ENCODE measurements at places on chromosomes 5 and 9.

DNA sequence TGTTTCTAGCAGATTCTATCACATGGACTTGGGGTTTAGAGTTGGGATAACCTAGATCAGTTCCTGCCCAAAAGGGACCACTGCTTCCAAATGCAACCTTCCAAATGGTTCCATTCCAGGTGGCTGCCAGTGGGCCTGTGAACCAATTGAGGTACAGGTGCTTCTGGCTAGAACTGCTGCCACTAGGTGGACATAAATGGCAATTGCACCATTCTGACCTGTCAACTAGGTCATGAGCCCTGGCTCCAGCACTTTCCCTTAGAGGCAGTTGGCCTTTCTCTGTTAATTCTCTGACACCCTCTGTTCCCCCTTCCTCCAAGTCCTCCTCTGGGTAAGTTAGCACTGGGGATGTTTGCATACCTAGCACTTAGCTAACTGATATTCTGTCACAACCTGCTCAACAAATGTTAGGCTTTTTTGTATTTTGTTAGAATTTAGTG lies 16.6 kb upstream of the HEMGN start:
- DNase-seq = peak; percentile 53

DNA sequence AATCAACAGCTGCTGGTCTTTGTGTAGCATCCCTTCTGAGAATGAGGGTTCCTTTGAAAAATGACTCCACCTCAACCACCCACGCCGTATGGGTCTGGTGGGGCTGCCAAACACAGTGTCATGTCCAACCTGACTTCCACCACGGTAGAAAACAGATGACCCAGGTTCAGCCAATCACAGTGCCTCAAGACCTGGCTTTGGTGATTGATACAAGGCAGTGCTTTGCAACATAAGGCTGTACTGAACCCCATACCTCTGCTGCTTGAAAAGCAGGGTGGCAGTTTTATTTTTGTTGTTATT lies 11.5 kb upstream of the TGFBR1 start:
- no peak for DNase-seq

- peak; percentile 57 for DNase-seq
These were observed 208.4 kb downstream of the CD180 start for GRCh38 chr5:66987949-66988838.

DNA sequence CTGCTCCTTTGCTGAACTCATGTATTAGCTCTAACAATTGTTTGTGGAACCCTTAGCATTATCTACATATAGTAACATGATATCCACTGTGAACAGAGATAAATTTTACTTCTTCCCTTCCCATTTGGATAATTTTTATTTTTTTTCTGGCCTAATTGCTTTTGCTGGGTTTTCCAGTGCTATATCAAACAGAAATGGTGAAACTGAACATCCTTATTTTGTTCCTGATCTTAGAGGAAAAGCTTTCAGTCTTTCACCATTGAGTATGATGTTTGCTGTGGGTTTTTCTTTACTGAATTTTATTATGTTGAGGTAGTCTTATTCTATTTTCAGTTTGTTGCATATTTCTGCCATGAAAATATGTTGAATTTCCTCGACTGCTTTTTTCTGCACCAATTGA lies 44.8 kb upstream of the STARD4 start:
- no peak for DNase-seq

GRCh38 chr9:135039916-135040645 lies 47.4 kb upstream of the OLFM1 start:
- no peak for DNase-seq

DNA sequence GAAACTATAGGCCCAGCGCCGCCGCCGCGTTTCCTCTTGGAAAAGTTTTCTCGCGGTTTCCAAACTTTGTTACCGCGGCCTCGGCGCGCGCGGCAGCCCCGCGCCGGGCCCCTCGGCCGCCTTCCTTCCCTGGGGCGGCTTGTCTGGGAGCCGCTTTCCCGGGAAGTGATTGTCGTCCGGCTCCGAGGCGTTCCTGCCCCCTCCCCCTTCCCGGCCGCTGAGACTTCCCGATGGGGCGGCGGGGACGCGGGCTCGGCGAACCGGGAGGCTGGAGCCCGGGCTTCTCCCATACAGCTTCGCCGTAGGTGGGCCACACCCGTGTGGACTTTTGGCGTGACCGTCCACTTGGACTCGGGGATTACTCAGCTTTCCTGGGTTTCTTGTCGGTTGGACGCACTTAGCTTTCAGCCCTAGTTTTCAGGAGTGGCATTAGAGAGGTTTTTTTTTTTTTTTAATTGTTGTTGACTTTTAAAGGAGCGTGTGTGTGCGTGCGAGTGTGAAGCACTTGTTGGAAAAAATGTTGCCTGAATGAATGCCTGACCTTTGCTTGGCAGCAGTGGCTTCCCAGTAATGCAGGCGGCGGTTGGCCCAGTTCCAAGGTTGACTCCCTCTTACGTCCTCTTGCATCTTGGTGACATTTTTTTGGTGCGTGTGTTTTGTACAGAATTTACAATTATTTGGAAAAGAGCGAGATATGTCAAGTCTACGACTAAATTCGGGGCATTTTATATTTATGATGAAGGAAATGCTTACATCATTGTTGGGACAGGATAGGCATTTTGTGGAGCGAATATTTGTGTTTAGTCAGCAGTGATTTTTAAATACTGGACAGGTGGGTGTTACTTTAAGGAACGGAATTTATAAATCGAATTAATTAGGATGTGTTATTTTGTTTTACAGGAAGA lies 821 bp downstream of the CTNNA1 start:
- peak; percentile 72 for DNase-seq

DNA sequence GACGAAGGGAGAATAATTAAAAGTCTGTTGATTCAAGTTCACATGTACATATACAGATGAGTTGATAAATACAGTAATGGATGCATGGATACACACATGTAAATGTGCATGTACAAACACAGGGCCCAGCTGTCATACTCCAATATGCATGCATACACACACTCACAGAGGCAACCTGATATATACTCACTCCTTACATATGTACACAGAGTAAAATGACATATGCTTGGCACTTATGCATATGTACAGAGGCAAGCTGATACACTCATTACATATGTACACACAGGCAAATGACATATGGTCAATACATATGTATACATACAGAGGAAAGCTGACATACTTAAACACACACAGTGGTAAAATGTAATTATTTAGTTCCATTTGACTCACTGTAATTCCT lies 7.2 kb upstream of the TMEFF1 start:
- DNase-seq = no peak

DNA sequence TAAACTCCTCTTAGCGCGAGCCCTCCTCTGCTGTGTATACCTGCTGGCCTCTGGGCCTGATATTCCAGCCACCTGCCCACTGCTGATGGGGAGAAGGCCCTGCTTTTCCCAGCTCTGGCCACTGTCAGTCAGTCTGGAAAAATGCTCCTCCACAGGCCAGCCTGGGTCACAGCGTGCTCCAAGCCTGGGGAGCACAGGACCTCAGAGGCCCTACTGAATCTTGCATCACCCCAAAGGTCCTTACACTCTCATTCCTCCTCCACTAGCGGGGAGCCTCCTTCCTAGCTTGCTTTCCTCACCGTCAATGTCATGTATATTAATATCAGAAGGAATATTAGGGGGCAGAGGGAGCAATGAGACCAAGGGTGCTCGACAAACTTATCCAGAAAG lies 73.7 kb downstream of the SHB start:
- no peak for DNase-seq

DNA sequence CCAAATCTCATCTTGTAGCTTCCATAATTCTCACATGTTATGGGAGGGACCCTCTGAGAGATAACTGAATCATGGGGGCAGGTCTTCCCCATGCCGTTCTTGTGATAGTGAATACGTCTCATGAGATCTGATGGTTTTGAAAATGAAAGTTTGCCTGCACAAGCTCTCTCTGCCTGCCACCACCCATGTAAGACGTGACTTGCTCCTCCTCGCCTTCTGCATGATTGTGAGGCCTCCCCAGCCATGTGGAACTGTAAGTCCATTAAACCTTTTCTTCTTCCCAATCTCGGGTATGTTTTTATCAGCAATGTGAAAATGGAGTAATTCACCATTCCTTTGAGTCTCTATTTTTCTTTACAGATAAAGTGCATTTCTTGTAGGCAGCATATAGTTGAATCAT lies 66.9 kb upstream of the FNIP1 start:
- DNase-seq = no peak

DNA sequence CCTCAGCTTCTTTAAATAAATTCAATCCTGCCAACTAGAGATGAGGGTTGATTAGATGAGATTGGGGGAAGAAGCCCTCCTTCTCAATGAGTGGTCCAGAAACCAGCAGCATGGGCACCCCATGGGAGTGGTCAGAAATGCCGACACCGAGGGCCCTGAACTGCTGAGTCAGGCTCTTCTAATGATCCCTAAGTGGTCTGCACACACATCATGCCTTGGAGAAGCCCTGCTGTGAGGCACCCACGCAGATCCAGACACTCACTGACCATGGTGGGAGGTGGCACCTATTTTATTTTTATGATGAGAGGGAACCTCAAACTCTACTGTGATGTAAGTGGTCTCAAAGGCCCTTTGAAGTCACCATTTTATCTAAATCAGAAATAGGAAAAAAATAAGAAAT lies 72.3 kb upstream of the BOD1 start:
- DNase-seq = no peak

DNA sequence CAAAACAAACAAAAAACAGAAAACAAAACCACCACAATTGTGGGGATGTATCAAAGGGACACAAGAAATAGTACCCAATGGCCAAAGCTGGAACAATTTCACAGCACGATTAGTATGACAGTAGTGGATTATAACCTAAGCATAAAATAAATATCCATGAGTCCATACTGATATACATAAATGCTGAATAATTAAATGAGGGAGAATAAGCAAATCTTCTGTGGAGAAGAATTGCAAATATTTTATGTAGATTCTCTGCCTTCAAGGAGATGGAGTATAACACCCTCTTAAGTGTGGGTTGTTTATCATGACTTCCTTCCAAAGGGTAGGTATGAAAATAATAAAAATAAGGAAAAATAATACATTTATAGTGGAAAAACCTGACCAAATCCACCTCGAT lies 325.4 kb downstream of the PDE4D start:
- DNase-seq = no peak

DNA sequence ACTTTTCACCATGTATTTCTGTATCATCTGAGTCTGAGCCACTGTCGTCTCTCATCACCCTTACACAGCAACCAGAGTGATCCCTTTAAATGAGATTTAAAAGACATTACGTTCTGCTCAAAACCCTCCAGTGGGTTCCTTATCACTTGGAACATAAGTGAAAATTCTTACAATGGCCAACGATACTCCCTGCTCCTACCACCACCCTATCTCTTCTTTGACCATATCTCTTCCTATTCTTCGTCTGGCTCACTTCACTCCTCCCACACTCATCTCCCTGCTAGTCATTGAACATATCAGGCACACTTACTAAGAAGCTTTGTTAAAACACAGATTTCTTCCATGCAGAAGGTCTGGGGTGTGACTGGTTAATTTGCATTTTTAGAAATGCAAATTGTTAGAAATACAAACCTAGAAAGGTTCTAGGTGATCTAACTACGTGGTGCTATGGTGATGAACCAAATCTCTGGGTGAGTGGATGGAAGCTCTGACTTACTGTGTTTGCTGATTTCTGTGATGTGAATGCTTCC lies 166.6 kb upstream of the CD180 start:
- no peak for DNase-seq

DNA sequence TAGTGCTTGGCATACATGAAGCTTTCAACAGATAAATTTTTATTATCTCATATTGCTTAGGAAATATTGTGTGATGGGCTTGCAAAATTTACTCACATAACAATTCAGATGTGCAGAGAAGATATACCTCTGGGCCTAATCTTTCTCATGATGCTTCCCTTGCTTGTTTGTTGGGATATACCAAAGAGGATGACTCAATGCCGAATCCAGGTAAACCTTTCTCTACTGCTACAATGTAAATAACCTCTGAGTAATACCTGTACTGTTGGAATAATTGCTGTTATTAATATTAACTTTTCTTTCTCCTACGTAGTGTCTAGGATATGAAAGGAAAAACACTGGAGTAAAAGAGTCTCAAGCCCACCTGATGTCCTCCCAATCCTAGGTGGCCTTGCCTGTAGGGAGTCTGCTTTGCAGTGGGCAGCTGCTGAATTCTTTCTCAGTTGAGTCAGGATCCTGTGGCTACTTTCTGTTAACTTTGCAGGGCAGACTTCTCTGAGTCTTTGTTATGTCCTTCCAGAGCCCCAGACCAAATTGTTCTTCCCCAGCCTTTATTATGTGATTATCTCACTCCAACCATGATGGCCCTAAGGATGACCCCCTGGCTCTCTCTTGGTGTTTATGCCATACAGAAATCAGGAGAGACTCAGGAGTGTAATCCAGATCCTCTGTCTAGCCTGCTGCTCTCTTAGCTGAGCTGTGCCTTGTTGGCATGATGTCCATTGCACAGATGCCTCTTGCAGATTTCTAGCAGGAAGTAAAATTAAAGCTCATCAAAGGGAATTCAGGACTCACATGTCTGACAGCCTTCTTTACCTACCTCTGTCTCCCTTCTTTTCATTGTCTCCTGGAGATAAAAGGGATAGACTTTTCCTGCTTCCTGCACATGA lies 208.1 kb downstream of the SNX18 start:
- DNase-seq = no peak

- DNase-seq = no peak
These were observed 45.3 kb downstream of the FNIP1 start for GRCh38 chr5:131751506-131751905.

GRCh38 chr5:139806726-139807646 lies 11.4 kb downstream of the PSD2 start:
- DNase-seq = no peak

DNA sequence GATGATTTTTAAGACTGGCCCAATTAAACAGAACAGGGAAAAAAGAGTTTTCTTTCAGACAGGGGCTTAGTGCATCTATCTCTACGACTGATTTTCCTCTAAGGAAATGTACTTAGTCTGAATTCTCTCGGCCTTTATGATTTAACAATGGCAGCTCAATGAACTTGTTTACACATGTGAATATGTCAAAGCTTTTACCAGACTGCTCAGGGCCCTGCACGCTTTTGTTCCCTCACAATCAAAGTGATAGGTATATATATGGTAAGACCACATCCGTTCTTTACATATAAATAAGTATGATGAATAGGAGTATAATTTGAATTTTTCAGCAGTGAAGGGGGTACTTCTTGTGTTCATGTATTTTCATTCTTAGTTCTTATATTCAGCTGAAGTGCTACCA lies 27.6 kb downstream of the LEAP2 start:
- no peak for DNase-seq
